ENCODE measurements at places on chromosomes 7 and 10.
A peak's percentile ranks its signal among the peaks of the same experiment; 100 is the strongest.

- ATAC-seq = no peak
Observed at GRCh38 chr10:86922553-86922961, 34.9 kb downstream of the MMRN2 start.

DNA sequence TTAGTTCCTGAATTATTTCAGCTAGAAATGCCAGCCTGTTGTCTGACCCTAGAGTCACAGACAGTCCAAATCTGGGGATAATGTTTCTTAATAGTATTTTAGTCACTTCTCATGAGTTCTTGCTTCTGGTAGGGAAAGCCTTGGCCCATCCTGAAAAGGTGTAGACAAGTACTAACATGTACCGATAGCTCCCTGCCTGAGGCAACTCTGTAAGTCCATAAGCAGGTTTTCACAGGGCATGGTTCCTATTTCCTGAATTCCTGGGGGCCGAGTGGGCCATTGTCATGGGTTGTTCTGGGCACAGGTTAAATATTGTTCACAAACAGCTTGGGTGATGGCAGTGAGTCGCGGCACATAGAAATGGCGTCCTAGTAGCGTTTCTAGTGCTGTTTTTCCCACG lies 3.1 kb upstream of the ZNF117 start:
- no peak for ATAC-seq

GRCh38 chr7:26356929-26357798 lies 65.5 kb downstream of the SNX10 start:
- ATAC-seq = no peak

DNA sequence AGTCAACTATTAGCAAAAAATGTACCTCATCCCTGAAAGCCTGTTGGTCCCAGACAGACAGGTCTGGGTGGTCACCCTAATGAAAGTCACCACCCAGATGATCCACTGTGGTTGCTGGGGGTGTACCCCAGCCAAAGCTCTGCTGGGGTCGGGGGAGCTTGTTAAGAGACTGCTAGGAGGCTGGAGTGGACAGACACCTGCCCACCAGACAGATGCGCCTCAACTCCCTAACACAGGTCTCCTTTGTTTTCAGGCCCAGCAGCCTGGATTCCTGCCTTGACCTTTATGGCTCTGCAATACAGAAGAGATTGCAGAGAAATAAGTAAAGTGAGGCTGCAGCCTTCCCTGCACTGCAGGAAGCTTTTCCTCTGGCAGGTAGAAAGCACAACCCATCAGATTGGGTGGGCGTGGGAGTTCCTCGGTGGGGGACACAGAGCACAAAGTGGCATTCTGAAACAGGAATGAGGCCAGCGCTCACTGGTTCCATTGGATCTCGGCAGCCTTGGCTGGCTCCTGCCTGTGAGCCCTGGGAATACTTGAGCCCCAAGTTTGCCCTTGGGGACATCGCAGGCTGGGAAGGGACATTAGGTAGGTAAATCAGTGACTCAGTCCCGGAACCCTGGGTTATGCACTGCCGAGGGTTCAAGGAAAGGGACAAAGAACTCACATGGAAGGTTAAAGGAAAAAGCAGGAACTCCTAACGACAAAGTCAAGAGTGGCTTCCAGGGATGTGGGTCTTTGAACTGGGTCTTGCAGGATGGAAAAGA lies 18.0 kb upstream of the ZNF488 start:
- no peak for ATAC-seq

DNA sequence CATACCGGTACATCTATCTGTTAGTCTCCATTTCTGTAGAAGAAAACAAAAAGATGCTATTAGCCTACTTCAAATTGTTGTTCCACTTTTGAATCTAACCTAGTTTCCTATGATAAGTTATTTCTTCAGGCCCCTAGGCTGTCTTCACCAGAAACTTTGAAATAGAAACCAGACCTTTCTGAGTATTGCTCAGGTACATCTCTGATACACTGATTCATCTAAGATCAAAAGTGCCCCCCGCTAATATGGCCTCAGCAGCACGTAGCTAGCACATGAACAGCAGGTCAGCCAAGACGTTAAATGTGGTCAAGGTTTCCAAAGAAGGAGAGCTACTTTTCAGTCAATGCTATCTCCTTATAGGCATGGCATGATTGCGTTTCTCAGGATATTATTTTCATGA lies 23.6 kb downstream of the CTAGE6 start:
- peak; percentile 89 for ATAC-seq

Data from activated CD4-positive, CD25-positive, alpha-beta regulatory T cell treated with anti-CD3 and anti-CD28 coated beads, Interleukin-2, amount 50 U/mL, for 24 hours (primary cell).